Activated T-helper 1 cell treated with anti-CD3 and anti-CD28 coated beads, Interleukin-12 subunit alpha, Interleukin-12 subunit beta, Interleukin-2, Interleukin-4 antibody, amounts not matched to agents 30 ng/mL and 10 ng/mL and 1 ng/mL, durations not matched to agents 14 hours and 24 hours and 36 hours (primary cell): ENCODE measurements at places on chromosomes 4 and X. TPM values are rescaled to one million over a fixed set of nuclear protein-coding genes. Genes with fewer than 3 reads are reported as not detected.

STOX2 gene
- total RNA-seq = not detected in 2 replicates

USP26 gene
- not detected in 2 replicates for total RNA-seq

SHROOM4 gene
- total RNA-seq = not detected in 2 replicates

FAM184B gene
- not detected in 2 replicates for total RNA-seq

CCSER1 gene
- total RNA-seq = not detected in 2 replicates
